ENCODE measurements at places on chromosomes 7 and 10.

GRCh38 chr7:77353407-77353721, 62.8 kb downstream of the GSAP start:
- DNase-seq = no peak

DNA sequence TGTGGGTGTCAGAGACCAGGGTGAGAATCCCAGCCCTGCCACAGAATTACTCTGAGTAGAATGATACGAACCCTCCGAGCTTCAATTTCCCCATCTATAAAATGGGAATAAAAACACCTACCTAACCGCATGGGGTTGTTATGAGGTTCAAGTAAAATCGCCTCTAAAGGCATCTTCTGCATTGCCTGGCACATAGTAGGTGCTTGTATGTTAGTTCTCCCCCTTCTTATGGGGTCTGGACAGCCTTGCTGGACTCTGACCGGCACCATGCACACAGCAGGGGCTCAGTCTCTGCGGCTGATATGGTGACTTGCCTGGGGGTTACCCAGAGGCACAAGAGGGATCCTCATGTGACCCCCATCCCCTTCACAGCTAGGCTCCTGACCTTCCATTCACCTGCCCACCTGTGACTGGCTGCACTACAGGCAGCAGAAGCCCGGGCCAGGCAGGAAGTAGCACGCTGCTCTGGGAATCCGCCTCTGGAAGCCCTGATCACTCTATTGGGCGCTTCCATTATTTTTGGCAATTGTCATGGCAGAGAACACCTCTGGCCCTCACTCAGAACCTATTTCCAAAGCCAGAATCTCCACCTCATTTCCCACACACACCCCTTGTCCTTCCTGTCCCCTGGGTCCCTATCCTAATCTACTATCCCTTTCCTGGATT, 6.0 kb downstream of the SH3PXD2A start:
- DNase-seq = no peak

GRCh38 chr10:27512548-27512947, 8.4 kb downstream of the RAB18 start:
- DNase-seq = no peak

DNA sequence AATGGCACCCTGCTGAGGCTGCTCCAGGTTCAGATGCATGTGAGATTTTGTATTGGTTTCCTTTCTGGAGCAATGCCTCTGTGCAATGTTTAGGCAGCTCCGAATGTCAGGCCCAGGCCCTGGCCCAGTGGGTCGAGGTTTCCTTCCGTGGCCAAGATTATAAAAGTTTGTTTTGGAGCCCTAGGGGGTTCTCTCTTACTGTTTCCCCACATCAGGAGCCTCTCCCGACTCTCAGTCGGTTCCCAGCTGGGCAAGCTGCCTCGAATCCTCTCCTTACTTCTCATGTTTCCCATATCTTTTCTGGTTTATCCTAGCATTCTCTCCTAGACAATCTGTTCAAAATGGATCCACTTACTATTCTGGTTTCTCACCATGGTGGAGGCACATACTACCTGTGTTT, 11.0 kb downstream of the TMEM140 start:
- DNase-seq = no peak

DNA sequence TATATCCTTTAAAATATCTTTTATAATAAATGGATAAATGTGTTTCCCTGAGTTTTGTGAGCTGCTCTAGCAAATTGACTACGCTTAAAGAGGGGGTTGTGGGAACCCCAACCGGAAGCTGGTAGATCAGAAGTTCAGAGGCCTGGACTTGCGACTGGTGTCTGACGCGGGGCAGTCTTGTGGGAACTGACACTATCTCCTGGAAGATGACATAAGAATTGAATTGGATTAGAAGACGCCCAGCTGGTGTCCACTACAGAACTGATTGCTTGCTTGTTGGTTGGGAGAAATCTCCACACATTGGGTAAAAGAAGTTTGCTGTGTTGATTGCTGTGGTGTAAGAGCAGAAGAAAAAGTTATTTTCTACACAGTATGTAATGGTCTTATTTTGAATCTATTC, 51.1 kb upstream of the AHR start:
- DNase-seq = no peak

- DNase-seq = no peak
Measured at GRCh38 chr10:120789303-120790203, 61.6 kb upstream of the WDR11 start.

Measured in transverse colon (tissue), 4 donors.